HepG2 (cell line): ENCODE measurements at places on chromosomes 12 and 14.

- DNase-seq, result peak; percentile 81
Observed at GRCh38 chr12:113214895-113215400, 6.3 kb upstream of the TPCN1 start.

- no peak for DNase-seq
Observed at GRCh38 chr12:43973993-43974392, 138.1 kb downstream of the TMEM117 start.

DNA sequence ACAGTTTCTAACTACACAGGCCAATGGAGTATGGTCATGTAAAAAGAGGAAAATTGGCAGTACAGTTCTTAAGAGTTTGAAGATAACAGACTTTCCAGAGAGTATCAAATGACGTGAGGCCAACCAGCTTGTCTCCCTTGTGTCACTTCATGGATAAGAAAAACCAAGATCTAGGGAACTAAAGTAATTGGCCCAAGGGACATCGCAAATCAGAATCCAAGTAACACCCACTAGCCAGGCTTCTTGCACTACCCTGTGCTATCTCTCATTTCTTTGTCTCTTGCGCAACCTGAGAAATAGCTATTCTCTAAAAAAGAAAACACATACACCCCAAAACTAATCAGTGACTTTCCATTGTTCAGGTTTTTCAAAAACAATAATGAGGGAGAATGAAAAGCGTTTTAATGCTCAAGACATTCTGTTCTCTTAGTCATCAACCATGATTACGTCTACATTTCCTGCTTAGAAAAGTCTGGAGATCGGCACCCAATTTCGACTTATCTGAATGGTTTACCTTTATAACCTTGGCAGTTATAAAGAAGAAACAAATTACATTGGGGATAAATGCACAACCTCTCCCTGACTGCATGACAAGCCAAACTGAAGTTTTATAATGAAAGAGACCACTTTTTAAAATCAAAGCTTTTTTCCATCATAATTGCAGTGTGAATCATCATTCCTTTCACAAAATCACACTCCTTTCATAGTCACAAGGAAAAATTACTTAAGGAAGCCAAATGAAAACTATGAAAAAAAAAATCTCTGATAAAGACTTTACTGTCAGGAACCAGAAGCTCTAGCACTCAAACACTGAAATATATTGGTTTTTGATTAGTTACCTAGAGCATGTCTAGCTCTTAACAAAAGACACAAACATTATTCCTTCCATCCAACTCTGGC lies 42.1 kb downstream of the TMTC1 start:
- DNase-seq, result no peak

- no peak for DNase-seq
Observed at GRCh38 chr14:75273272-75274049, 5.2 kb upstream of the FOS start.

DNA sequence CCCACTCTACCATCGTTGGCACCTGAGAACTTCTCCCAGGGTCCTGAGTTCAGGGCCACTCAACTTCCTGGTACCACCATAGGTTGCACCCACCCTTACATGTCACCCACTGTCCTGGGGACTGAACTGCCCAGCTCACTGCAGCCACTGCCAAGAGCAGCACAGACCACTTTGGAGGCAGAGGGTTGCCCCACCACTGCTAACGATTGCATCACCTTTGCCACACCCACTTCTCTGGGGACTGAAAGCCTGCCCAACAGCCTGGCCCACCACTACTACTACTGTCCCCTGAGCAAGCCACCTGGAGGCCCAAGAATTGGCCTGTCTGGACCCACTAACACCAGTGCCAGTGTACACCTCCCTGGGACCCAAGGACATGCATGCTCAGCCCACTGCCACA lies 27.6 kb downstream of the CACNA2D4 start:
- DNase-seq, result no peak

DNA sequence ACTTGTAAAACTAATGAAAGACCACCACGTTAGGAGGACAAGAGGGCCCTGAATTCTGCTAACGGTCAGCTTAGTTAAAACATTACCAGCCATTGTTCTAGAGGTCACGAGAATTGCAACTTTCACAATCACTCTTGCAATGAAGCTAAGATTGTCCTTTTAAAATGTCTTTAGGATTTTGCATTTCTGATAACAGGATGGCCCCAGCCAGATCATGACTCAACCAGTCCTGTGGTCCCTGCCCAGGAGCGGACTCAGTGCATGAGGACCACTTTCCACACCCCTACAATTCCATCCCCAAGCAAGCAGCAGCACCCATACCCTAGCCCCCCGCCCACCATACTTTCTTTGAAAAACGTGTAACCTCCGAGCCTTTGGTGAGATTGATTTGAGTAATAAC lies 28.7 kb downstream of the HSP90AA1 start:
- DNase-seq, result no peak

DNA sequence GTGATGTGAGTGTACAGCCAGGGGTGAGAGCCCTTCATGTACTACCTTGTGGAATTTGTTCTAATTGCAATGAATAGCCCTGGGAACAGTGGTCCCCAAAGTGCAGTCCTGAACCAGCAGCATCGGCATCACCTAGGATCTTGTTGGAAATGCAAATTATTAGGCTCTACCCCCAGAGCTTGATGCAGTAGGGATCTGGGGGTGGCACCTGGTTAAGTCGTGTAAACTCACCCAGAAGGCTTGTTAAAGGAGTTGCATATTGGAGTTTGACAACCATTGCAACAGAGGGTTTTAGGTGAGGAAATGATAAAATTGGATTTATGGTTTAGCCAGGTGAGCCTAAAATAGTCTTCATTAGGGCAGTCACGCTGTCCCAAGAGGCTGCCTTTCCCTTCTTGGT lies 73.2 kb downstream of the PLEKHG3 start:
- no peak for DNase-seq

DNA sequence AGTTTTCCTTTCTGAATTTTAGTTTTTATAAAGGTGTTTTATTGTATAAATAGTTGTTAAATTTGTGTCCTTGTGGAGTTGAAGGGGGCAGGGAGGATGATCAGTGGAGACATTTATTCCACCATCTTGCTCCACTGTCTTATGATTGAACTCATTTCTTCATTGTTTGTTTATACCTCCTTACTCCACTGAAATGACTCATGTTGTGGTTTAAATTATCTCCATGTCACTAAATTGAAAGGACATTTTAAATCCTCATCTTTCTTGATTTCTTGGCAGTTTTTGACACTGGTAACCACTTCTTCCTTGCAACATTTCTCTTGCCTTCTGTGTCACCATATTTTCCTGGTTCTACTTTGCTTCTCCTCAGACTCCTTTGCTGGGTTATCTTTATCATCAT lies 23.6 kb upstream of the FERMT2 start:
- no peak for DNase-seq

DNA sequence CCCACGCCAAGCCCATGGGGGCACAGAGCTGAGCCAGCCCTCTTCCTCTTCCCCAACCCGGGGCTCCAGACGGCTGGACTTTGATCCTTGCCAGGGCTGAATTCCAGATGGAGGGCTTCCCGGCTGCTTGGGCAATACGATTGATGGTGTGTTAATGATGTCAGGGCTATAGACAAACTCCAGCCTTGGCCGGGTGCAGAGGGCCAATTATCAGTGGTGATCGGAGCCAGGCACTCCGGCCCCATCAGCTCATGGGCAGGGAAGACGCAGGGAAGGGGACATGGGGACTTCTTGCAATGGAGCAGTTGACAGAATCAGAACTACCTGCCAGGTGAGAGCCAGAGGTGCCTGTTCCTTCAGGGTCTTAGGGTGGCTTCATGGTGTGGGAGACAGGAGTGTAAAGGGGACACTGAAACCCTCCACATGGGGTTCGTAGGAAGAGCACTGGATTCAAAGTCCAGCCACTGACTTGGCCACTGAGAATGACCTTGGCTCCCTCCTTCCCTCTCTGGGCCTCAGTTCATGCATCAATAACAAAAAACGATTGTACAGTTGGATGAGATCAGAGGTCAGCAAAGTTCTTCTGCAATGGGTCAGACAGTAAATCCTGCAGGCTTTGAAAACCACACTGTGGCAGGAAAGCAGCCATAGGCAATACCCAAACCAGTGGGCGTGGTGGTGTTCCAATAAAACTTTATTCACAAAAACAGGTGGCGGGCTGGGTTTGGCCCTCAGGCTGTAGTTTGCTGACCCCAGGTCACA lies 333.7 kb downstream of the MED13L start:
- peak; percentile 70 for DNase-seq

- no peak for DNase-seq
Observed at GRCh38 chr14:71551291-71551950, 380.8 kb upstream of the RGS6 start.

- DNase-seq, result no peak
Observed at GRCh38 chr14:87178277-87178676, 814.7 kb downstream of the GALC start.

DNA sequence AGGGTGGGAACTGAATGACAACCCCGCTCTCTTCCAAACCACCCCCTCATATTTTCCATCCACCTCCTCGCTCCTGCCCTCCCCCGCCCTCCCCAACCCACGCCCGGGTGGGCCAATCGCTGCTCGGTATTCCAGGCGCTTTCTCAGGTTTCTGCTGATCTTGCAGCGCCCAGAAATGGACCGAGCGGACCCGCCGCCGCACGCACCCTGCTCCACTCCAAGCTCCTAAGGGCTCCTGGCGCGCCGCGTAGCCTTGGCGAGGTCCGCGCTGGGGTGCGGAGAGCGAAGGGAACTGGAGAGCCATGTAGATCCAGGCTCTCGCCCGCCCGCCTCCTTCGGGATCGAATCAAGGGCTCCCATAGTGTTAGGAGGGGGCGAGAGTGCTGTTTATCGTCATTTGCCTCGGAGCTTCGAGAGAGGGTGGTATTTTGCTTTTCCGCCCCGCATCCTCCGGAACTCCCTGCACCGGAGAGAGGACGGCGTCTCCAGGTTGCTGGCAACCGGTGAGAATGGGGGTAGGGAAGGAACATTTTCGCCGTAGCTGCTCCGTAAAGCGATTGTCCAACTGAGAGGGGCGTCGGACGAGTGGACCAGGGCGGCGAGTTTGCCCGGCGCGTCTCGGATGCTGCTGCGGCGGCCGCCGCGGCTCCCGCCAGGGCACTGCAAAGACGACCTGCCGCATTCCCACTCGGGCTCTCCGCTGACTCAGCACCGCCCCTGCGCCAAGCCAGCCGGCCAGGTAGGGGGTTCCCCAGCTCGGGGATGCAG lies at the start of gene KCNA1:
TSS of gene KCNA1 (plus strand) at position 172 of the 768 bp plus-strand sequence. CDS start 1,474 bp downstream, outside the sequence.
- no peak for DNase-seq

DNA sequence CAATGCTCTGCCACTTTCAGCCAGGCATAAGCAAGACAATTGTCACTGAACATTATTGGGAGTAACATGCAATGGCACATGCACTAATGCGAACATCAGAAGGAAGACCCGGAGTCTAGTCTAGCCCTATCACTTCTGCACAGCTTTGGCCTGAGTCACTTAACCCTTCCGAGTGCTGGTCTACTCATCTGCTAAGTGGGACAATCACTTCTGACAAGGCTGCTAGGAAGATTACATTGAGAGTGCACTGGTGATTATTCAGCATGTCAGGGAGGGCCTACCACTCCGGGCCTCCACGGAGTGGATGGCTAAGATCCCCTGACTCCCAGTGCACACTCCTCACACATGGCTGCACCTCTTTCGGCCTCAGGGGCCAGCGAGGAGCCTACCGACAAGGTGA lies 240.9 kb downstream of the DPF3 start:
- no peak for DNase-seq

- DNase-seq, result no peak
Observed at GRCh38 chr12:123494124-123494851, 36.3 kb downstream of the SNRNP35 start.

GRCh38 chr12:63944586-63945228 lies 100.2 kb downstream of the SRGAP1 start:
- peak; percentile 83 for DNase-seq

GRCh38 chr12:93302331-93303229 lies 75.1 kb upstream of the NUDT4 start:
- no peak for DNase-seq

DNA sequence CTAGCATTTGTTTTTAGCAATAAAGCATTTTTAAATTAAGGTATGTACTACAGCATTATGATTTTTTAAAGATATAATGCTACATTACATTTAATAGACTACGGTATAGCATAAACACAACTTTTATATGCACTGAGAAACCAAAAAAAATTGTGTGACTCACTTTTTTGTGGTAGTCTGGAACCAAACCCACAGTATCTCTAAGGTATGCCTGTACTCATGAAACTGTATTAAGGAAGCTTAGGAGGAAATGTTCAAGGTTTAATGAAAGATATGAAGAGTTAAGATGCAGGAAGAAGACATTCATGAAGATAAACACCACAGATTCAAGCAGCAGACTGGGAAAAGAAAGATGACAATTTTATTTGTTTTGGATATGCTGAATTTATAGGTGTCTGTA lies 51.7 kb downstream of the PPP1R12A start:
- DNase-seq, result no peak

DNA sequence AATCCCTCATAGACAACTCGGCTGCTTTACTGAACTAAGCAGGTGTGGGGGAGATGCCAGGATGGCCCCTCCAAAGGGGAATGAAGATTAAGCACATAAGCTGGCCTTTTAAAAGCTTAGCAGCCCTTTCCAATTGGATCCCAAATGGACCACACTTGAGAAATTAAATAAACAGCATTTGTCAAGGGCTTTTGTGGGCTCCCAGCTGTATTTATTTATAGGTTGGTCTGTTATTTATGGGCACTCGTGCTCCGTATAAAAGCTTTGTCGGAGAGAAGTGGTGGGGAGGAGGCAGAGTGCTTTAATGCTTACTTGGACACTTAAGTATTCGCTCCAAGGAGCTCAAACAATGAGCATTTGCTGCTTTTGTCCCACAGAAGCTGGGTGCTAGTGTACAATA lies 580.2 kb downstream of the MED13L start:
- no peak for DNase-seq

DNA sequence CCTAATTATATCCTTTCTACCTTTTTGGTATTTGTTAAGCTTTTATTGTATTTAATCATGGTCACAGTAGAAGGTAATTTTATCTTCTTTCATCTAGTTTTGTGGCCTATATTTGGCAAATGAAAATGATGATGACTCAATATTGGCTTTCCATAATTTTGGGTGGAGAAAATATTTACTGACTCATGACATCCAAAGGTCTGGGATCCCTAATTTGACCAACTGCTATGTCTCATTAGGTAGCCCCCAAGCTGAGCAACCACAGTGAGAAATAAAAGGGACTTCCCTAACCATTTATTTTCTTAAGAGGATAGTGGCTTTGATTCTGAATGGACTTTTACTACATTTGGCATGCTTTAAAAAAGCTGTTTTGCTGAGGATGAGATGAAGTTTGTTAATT lies 289.5 kb downstream of the RMST start:
- no peak for DNase-seq

- no peak for DNase-seq
Observed at GRCh38 chr14:21326972-21327371, 47.1 kb downstream of the RPGRIP1 start.

- DNase-seq, result no peak
Observed at GRCh38 chr12:63930971-63931370, 86.5 kb downstream of the SRGAP1 start.

GRCh38 chr14:77306416-77306815 lies 14.3 kb downstream of the POMT2 start:
- no peak for DNase-seq

DNA sequence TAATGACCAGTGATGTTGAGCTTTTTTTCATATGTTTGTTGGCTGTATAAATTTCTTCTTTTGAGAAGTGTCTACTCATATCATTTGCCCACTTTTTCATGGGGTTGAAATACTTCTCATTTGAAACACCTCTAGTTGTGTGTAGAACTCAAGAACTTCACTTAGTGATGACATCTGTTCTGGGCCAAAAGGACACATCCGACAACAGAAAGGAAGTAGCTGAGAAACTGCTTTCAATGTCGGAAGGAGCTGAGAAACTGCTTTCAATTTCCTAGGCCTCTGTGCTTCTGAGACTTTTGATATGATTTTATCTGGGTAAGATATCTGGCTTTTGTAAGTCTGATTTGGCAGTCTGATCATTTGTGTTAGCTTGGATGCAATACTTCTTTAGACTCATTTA lies 635.3 kb downstream of the TMTC2 start:
- DNase-seq, result no peak
